Activated CD4-positive, alpha-beta T cell treated with anti-CD3 and anti-CD28 coated beads, Interleukin-2, amount 10 ng/mL, durations not matched to agents 24 days and 14 days (primary cell): ENCODE measurements at places on chromosomes 4 and X.

DNA sequence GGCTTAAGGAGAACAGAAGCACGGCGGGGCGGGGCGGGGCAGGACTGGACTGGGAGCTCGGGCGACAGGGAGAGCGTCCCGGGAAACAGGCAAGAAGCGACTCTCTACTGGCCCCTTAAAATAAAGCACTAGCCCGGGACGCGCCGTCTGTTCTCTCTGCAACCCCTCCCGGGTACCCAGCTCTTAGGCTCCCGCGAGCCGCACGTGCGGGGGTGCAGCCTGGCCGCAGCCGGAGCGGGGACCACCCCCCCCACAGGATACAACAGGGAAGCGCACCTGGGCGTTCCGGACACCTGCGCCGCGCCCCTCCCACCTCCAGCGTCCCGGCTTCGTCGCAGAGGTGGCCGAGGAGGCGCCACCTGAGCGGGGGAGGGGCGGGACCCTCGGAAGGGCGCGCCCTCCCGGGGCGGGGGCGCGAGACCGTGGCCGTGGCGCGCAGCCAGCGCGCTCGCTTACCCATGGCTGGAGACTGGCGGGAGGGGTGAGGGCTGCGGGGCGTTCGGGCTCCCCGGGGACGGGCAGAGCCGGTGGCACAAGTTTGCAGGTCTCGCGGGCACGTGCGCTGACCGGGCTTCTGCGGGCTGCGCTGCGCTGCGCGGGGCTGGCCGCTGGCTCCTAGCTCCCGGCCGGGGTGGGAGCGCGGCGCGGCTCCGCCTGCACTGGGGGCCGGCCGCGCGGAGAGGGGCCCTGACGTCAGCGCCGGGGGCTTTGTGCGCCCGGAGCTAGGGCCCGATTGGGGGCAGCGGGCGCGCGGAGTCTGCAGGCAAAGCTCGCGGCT is 91.5 kb downstream of the GEMIN8 start:
- no peak for DNase-seq
- peaks cover 36% of the 10 kb centered on the region for H3K27me3 ChIP-seq
- peak overlapping the region; percentile 26 for H3K4me3 ChIP-seq
- H3K36me3 ChIP-seq = no peaks in the 10 kb centered on the region
- H3K27ac ChIP-seq = no peak overlapping the region
- no peaks in the 10 kb centered on the region for H3K4me1 ChIP-seq

DNA sequence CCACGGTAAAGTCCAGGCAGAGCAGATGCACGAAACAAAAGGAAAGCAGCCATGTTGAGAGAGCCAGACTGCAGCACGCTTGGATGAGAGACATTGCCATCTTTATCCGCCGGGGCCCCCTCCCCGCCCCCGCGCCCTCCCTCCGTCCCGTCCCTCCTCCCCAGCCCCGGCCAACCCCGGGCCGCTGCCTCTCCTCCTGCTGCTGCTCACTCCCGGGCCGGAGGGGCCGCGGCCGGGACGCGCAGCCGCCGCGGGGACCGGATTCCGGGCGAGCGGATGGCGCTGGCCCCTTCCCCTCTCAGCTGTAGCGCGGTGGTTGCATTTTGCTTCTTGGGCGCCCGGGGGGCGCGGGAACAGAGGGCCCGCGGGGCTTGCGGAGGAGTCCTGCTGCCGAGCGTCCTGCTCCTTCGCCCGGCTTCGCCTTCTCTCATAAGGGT is 542 bp downstream of the RNF150 start:
- H3K4me3 ChIP-seq = peak overlapping the region; percentile 93
- no peak overlapping the region for H3K27ac ChIP-seq
- peaks cover 1% of the 10 kb centered on the region for H3K36me3 ChIP-seq
- H3K27me3 ChIP-seq = peaks cover 76% of the 10 kb centered on the region
- DNase-seq = peak; percentile 57
- peaks cover 10% of the 10 kb centered on the region for H3K4me1 ChIP-seq

- H3K36me3 ChIP-seq = peaks cover 28% of the 10 kb centered on the region
- DNase-seq = peak; percentile 70
- H3K27me3 ChIP-seq = no peaks in the 10 kb centered on the region
These were observed 2.4 kb downstream of the TMEM131L start for GRCh38 chr4:153468587-153468986.

- H3K36me3 ChIP-seq = peaks cover 23% of the 10 kb centered on the region
- DNase-seq = no peak
- peak overlapping the region; percentile 13 for H3K27ac ChIP-seq
- no peak overlapping the region for H3K4me3 ChIP-seq
- H3K4me1 ChIP-seq = peaks cover 8% of the 10 kb centered on the region
- H3K27me3 ChIP-seq = no peaks in the 10 kb centered on the region
These were observed 14.1 kb upstream of the IRAK1 start for GRCh38 chrX:154033848-154034247.

- H3K4me3 ChIP-seq = no peak overlapping the region
- peaks cover 2% of the 10 kb centered on the region for H3K36me3 ChIP-seq
- no peak overlapping the region for H3K27ac ChIP-seq
- no peaks in the 10 kb centered on the region for H3K4me1 ChIP-seq
These were observed 92.0 kb downstream of the PHEX start for GRCh38 chrX:22124098-22124497.

DNA sequence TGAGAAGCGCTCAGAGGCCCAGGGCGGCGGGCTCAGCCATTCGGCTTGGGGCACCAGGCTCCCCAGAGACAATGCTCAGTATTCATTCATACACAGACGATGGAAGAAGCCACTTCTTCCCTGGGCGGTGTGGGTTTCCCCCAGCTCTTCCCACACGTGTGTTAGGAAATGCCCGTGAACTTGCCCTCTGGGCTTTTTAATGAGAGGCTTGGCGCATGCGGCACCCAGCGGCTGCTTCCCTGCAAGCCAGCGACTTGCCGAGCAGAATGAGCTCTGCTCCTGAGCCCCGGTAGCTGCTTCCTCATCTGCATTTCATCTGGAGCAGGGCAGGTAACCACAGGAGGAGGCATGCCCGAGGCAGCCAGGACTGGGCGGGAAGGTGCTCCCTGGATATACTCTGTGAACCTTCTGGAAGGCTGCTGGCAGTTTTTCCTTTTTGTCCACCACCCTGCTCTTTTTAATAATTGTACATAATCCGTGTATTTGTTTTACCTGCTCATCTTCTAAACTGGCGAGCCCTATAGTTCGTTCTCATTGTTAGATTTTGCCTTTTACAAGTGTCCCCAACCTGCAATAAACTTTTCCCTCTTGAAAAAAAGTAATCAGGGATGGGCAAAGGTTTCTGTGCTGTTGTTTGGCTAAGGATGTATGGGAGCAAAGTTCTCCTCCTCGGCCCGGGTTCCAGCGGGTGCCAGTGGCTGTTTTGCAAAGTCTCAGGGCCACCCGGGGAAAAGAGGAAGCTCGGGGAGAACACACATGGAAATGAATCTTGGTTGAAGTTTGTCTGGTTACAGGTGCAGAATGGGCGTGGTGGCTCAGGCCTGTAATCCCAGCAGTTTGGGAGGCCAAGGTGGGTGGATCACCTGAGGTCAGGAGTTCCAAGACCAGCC is 178.8 kb downstream of the DCLK2 start:
- no peaks in the 10 kb centered on the region for H3K36me3 ChIP-seq
- H3K4me1 ChIP-seq = no peaks in the 10 kb centered on the region

- H3K27ac ChIP-seq = no peak overlapping the region
- H3K27me3 ChIP-seq = no peaks in the 10 kb centered on the region
- no peaks in the 10 kb centered on the region for H3K4me1 ChIP-seq
These were observed 242.5 kb upstream of the PRPS2 start for GRCh38 chrX:12548746-12549145.

DNA sequence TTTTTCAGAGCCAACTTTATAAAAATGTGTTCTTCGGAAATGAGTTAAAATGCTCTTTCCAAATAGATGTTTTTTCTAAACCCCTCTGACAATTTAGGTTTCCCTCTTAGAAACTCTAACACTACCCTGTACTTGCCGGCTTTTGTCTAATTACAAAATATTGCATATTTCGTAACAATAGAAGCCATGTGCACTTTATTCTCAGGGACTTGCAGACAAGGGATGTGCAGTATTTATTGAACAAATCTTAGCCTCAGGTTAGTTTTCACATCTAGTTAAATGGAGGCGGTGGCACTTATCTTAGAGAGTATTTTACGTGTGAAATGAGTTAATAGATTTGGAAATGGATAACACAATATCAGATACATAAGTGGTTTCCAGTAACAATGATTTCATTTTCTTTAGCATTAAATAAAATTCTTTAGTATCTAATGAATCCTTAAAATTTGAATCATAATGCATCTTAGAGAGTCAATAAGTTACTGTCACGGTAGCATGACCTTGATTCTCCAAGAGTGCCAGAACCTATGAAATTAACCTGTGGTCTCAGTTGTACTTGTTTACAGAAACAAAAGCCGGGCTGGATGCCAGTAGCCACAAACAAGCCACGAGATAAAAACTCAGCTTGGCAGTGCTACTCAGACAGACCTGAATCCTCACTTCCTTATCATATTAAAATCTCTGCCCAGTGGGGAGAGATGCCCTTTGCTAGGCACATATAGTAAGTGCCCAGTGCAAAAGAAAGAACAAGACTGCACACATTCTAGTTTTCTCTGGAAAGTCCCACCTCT is 772 bp upstream of the PABPC4L start:
- H3K4me3 ChIP-seq = no peak overlapping the region
- H3K27ac ChIP-seq = no peak overlapping the region
- no peak for DNase-seq
- H3K4me1 ChIP-seq = no peaks in the 10 kb centered on the region
- no peaks in the 10 kb centered on the region for H3K27me3 ChIP-seq

- DNase-seq = no peak
- peaks cover 40% of the 10 kb centered on the region for H3K4me1 ChIP-seq
- no peak overlapping the region for H3K27ac ChIP-seq
- H3K36me3 ChIP-seq = peaks cover 2% of the 10 kb centered on the region
- no peaks in the 10 kb centered on the region for H3K27me3 ChIP-seq
- H3K4me3 ChIP-seq = no peak overlapping the region
These were observed 188.3 kb upstream of the RPS6KA3 start for GRCh38 chrX:20455001-20455400.

GRCh38 chr4:188869581-188869980 is 730.3 kb downstream of the TRIML1 start:
- H3K4me3 ChIP-seq = no peak overlapping the region
- no peaks in the 10 kb centered on the region for H3K36me3 ChIP-seq
- no peaks in the 10 kb centered on the region for H3K27me3 ChIP-seq
- no peak for DNase-seq
- H3K4me1 ChIP-seq = no peaks in the 10 kb centered on the region

DNA sequence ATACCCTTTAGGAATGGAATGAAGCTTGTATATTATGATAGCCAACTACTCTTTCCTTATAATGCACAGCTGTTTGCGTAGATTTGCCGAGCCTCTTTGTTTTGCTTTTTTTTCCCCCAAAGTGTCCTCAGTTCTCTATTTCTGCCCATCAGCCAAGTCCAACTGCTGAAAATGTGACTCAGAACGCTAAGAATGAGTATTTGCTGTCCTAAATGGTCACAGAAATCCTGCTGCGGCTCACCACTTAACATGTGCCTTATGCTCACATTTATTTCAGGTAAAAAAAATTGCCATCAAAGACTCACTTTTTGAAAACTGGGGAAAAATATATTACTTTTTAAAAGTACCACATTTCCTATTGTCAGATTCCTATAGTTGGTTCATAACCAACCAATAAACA is 36.9 kb downstream of the GABRA4 start:
- no peak overlapping the region for H3K27ac ChIP-seq
- DNase-seq = no peak
- no peaks in the 10 kb centered on the region for H3K36me3 ChIP-seq

DNA sequence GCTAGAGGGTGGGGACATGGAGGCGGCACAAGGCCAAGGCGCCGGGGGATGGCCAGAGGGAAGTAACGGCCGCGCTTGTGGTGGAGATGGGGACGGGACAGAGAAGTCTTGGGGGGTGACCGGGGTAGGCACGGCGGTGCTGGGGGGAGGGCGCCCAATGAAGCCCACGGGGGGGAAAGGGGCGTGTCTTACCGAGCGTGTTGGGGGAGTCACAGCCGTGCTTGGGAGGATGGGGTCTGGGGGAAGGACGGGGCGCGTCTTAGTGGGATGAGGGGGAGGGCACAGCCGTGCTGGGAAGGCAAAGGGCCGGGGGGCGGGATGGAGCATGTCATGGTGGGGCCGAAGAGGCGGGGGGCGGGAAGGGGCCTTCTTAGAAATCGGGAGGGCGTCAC is 952 bp downstream of the ARSD start:
- H3K27ac ChIP-seq = no peak overlapping the region
- DNase-seq = no peak
- peaks cover 4% of the 10 kb centered on the region for H3K27me3 ChIP-seq
- H3K4me1 ChIP-seq = peaks cover 2% of the 10 kb centered on the region
- no peaks in the 10 kb centered on the region for H3K36me3 ChIP-seq
- peak overlapping the region; percentile 82 for H3K4me3 ChIP-seq

GRCh38 chr4:186201535-186202230 is 10.3 kb downstream of the CYP4V2 start:
- H3K27me3 ChIP-seq = no peaks in the 10 kb centered on the region
- peaks cover 13% of the 10 kb centered on the region for H3K36me3 ChIP-seq
- no peak overlapping the region for H3K4me3 ChIP-seq
- peak overlapping the region; percentile 0 for H3K27ac ChIP-seq

DNA sequence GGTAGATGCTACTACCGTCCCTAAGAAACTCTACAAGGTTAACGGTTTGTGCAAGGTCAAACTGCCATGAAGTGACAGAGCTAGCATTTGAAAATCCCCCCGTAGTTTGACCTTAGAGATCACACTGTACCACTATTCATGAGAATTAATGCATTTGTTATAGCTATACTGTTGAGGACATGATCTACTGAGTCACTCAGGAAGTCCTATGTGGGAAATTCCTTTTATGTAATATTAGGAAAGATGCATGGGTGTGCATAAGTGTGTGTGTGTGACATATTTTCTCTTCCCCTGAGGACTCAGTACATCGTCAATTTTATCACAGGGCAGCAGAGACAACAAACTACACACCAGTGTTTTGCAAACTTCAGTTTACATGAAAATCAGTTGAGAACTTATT is 141.1 kb downstream of the FBXW7 start:
- H3K36me3 ChIP-seq = peaks cover 22% of the 10 kb centered on the region
- no peaks in the 10 kb centered on the region for H3K27me3 ChIP-seq
- no peak overlapping the region for H3K27ac ChIP-seq
- H3K4me1 ChIP-seq = peaks cover 28% of the 10 kb centered on the region

GRCh38 chrX:39002466-39002865 is 201.2 kb downstream of the MID1IP1 start:
- DNase-seq = no peak
- no peaks in the 10 kb centered on the region for H3K27me3 ChIP-seq
- no peak overlapping the region for H3K27ac ChIP-seq
- H3K4me1 ChIP-seq = no peaks in the 10 kb centered on the region
- no peaks in the 10 kb centered on the region for H3K36me3 ChIP-seq

- no peak overlapping the region for H3K4me3 ChIP-seq
- no peak overlapping the region for H3K27ac ChIP-seq
- no peaks in the 10 kb centered on the region for H3K27me3 ChIP-seq
- no peaks in the 10 kb centered on the region for H3K4me1 ChIP-seq
- no peaks in the 10 kb centered on the region for H3K36me3 ChIP-seq
- DNase-seq = no peak
These were observed 264.3 kb upstream of the NOCT start for GRCh38 chr4:138751309-138751708.

GRCh38 chr4:26083987-26084386 is 170.0 kb downstream of the SMIM20 start:
- H3K4me3 ChIP-seq = peak overlapping the region; percentile 28
- no peak for DNase-seq
- H3K4me1 ChIP-seq = peaks cover 73% of the 10 kb centered on the region
- no peaks in the 10 kb centered on the region for H3K27me3 ChIP-seq
